ENCODE measurements at places on chromosomes 5 and 9.

- H3K4me1 ChIP-seq, result peaks cover 6% of the 10 kb centered on the region
- no peaks in the 10 kb centered on the region for H3K36me3 ChIP-seq
- DNase-seq, result peak; percentile 92
- no peak overlapping the region for H3K4me3 ChIP-seq
- no peak overlapping the region for H3K27ac ChIP-seq
- no peaks in the 10 kb centered on the region for H3K27me3 ChIP-seq
Measured at GRCh38 chr5:86526811-86527348, 90.9 kb upstream of the COX7C start.

DNA sequence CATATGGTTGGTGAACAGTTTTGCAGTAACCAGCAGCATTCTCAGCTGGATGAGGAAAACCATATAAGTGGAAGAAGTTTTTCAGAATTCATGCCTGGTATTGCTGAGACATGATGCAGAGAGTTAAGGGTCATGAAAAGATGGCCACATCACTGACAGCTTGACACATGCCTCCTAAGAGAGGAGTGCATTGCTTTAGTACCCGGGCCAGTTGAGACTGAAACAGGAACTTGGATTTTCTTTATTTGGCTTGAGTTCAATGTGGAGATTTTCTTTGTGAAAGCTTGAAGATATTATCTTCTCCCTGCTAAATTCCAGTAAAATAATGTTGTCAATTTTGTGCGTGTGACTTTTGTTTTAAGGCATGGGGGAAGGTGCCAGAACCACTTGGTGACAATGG is 35.8 kb downstream of the HACD4 start:
- H3K4me3 ChIP-seq, result no peak overlapping the region
- peaks cover 30% of the 10 kb centered on the region for H3K4me1 ChIP-seq
- no peak for DNase-seq

DNA sequence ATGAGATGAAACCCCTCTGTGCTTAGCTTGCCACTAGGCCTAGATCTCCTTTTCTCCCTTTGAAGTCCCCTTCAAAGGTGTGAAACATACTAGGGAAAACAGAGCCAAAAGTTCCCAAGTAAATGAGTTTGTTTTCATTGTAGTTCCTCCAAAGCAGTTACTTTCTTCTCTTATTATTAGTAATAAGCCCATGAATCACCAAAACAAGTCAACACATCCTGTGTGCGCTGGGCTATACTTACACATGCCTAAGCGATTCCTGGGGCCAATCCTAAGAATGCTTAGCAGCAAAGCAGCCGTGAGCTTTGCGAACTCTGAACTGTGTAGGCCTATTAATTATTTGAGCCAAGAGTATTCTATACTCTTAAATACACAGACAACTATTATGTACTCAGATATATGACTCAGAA is 7.6 kb downstream of the ENC1 start:
- H3K27me3 ChIP-seq, result no peaks in the 10 kb centered on the region
- H3K4me3 ChIP-seq, result no peak overlapping the region
- no peak overlapping the region for H3K27ac ChIP-seq
- H3K36me3 ChIP-seq, result no peaks in the 10 kb centered on the region
- 0 out of 2 replicates have a peak, but pooled peaks cover 2% of the 10 kb centered on the region for H3K4me1 ChIP-seq

GRCh38 chr5:10839118-10839517 is 78.1 kb upstream of the DAP start:
- DNase-seq, result no peak
- no peaks in the 10 kb centered on the region for H3K4me1 ChIP-seq
- no peaks in the 10 kb centered on the region for H3K27me3 ChIP-seq
- no peaks in the 10 kb centered on the region for H3K36me3 ChIP-seq

DNA sequence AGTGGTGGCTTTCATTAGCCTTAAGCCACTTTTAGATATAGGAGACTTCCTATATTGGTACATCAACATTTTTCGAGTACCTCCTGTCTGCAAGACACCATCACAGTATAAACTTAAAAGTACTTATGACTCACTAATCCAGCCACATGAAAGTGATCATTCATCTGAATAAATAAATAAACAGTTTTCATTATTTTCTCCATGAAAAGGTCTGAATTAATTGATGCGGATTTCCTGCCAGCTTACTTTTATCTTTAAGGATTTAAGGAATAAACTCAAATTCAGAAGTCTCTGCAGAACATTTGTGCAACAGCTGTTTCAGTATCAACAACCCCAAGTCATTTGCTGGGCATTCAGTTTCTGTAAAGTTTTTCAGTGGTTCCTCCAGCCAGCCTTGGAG is 4.0 kb downstream of the SAP30L start:
- no peaks in the 10 kb centered on the region for H3K27me3 ChIP-seq
- no peak overlapping the region for H3K4me3 ChIP-seq
- H3K4me1 ChIP-seq, result no peaks in the 10 kb centered on the region
- DNase-seq, result no peak
- H3K36me3 ChIP-seq, result no peaks in the 10 kb centered on the region

DNA sequence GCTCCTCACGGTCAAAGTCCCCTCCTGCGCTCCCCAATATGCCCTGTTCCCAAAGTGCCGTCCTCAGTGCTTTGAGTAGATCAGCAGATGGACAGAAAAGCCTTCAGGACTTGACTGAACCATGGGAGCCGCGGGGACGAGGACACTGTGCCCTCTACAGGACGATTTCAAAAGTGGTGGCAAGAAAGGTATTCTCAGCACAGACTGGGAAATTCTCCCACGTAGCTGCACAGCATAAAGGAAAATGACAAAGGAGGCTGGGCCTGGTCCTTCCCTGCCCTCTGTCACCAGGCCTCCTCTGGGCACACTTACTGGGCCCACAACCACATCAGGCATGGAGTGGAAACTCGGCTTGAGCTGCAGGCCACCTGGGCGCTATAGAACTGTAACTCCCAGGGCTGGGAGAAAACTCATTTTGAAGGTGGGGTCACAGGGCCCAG is 16.7 kb upstream of the MTMR12 start:
- no peaks in the 10 kb centered on the region for H3K36me3 ChIP-seq
- no peak overlapping the region for H3K27ac ChIP-seq
- H3K4me1 ChIP-seq, result peaks cover 20% of the 10 kb centered on the region
- DNase-seq, result peak; percentile 73
- H3K27me3 ChIP-seq, result no peaks in the 10 kb centered on the region

DNA sequence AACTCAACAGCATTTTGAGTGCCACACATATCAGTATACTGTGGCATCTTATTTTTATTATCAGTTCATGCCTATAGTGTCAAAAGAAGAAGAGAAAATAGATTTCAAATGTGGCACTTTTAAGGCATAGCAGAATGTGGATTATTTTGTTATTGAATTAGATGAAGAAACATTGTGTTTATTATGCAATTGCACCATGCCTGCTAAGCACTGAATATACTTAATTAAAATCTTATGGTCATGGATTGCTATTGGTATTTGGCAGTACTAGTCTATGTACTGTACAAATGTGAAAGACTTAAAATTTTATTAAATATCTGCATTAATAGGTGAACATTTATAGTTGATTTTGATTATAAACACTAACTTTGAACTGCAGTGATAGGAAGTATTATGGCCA is 128.8 kb downstream of the FER start:
- no peak for DNase-seq
- no peaks in the 10 kb centered on the region for H3K4me1 ChIP-seq
- H3K4me3 ChIP-seq, result no peak overlapping the region
- no peaks in the 10 kb centered on the region for H3K27me3 ChIP-seq
- H3K36me3 ChIP-seq, result no peaks in the 10 kb centered on the region

- H3K36me3 ChIP-seq, result peaks cover 20% of the 10 kb centered on the region
- H3K27ac ChIP-seq, result no peak overlapping the region
- no peaks in the 10 kb centered on the region for H3K4me1 ChIP-seq
Measured at GRCh38 chr5:62395210-62395950, 8.3 kb downstream of the DIMT1 start.

- no peaks in the 10 kb centered on the region for H3K36me3 ChIP-seq
- no peak overlapping the region for H3K27ac ChIP-seq
- H3K4me3 ChIP-seq, result no peak overlapping the region
Measured at GRCh38 chr9:127660886-127661741, 45.7 kb upstream of the CFAP157 start.

GRCh38 chr9:33049680-33050361 is 24.7 kb downstream of the DNAJA1 start:
- no peaks in the 10 kb centered on the region for H3K27me3 ChIP-seq
- no peaks in the 10 kb centered on the region for H3K4me1 ChIP-seq
- H3K4me3 ChIP-seq, result no peak overlapping the region
- no peak overlapping the region for H3K27ac ChIP-seq

DNA sequence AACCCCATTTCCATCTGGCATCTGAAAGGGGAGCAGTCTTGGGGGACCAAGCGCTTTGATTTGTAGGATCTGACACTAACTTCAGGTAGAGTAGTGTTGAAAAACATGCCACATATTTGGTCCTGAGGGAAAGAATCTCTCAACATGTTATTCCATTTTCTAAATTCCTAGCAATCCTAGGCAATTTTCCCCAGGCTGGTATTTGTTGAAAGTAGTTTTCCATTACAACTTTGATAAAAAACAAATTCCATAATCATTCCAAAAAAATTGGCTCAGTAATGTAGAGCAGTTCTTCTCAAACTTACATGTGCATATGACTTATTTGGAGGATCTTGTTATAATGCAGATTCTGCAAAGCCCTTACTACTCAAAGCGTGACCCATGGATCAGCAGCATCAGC is 477.9 kb downstream of the ACTL7B start:
- H3K36me3 ChIP-seq, result no peaks in the 10 kb centered on the region
- no peak overlapping the region for H3K4me3 ChIP-seq
- no peak overlapping the region for H3K27ac ChIP-seq
- no peaks in the 10 kb centered on the region for H3K27me3 ChIP-seq

GRCh38 chr9:95316794-95317118 is 753 bp downstream of the FANCC start:
- H3K4me3 ChIP-seq, result peak overlapping the region; percentile 99
- H3K27ac ChIP-seq, result peak overlapping the region; percentile 91
- H3K27me3 ChIP-seq, result no peaks in the 10 kb centered on the region
- peak; percentile 59 for DNase-seq

- H3K27me3 ChIP-seq, result no peaks in the 10 kb centered on the region
- no peaks in the 10 kb centered on the region for H3K36me3 ChIP-seq
- DNase-seq, result no peak
- H3K4me3 ChIP-seq, result no peak overlapping the region
Measured at GRCh38 chr5:35855187-35855586, 1.5 kb upstream of the IL7R start.

GRCh38 chr9:130421154-130421801 is 23.5 kb upstream of the ASS1 start:
- H3K27ac ChIP-seq, result no peak overlapping the region
- H3K36me3 ChIP-seq, result no peaks in the 10 kb centered on the region
- H3K4me3 ChIP-seq, result no peak overlapping the region
- H3K27me3 ChIP-seq, result peaks cover 95% of the 10 kb centered on the region
- DNase-seq, result no peak

- H3K4me3 ChIP-seq, result no peak overlapping the region
- no peaks in the 10 kb centered on the region for H3K4me1 ChIP-seq
- DNase-seq, result no peak
- 0 out of 2 replicates have a peak, but pooled peaks cover 4% of the 10 kb centered on the region for H3K36me3 ChIP-seq
- H3K27ac ChIP-seq, result no peak overlapping the region
Measured at GRCh38 chr5:76439929-76440328, 36.8 kb downstream of the IQGAP2 start.

DNA sequence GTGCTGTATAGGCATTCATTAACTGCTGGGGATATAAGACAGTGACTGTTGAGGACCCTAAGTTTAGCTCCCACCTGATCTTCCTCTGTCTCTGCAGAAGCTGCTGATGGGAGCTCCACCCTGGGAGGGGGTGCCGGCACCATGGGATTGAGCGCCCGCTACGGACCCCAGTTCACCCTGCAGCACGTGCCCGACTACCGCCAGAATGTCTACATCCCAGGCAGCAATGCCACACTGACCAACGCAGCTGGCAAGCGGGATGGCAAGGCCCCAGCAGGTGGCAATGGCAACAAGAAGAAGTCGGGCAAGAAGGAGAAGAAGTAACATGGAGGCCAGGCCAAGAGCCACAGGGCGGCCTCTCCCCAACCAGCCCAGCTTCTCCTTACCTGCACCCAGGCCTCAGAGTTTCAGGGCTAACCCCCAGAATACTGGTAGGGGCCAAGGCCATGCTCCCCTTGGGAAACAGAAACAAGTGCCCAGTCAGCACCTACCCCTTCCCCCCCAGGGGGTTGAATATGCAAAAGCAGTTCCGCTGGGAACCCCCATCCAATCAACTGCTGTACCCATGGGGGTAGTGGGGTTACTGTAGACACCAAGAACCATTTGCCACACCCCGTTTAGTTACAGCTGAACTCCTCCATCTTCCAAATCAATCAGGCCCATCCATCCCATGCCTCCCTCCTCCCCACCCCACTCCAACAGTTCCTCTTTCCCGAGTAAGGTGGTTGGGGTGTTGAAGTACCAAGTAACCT is 22.1 kb downstream of the PCDHGC5 start:
- DNase-seq, result peak; percentile 74
- H3K36me3 ChIP-seq, result no peaks in the 10 kb centered on the region
- H3K27ac ChIP-seq, result peak overlapping the region; percentile 83
- peaks cover 62% of the 10 kb centered on the region for H3K4me1 ChIP-seq

DNA sequence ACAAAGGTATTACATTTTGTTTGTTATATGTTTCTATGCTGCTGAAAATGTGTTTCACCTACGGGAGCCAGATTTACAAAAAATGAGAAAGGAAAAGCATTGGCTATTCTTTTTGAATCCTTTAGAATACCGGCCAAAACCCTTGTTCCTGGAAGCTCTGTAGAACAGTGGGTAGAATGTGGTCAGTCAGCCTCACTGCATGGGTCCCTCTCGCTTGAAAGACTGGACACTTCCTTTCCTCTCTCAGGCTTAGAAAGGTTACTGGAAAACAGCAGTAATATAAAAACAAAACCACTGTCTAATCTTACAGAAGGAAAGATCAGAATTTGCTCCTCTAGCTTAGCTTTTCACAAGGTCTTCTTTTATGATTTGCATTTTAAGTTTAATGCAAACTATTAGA is 45.1 kb downstream of the OSTF1 start:
- no peaks in the 10 kb centered on the region for H3K27me3 ChIP-seq
- H3K36me3 ChIP-seq, result no peaks in the 10 kb centered on the region
- DNase-seq, result no peak
- H3K4me1 ChIP-seq, result no peaks in the 10 kb centered on the region

- no peak overlapping the region for H3K27ac ChIP-seq
- H3K27me3 ChIP-seq, result no peaks in the 10 kb centered on the region
- no peak overlapping the region for H3K4me3 ChIP-seq
- H3K36me3 ChIP-seq, result no peaks in the 10 kb centered on the region
- no peaks in the 10 kb centered on the region for H3K4me1 ChIP-seq
Measured at GRCh38 chr5:2813678-2814077, 62.2 kb upstream of the IRX2 start.

- H3K27me3 ChIP-seq, result no peaks in the 10 kb centered on the region
- peak; percentile 79 for DNase-seq
- H3K27ac ChIP-seq, result peak overlapping the region; percentile 56
- H3K4me1 ChIP-seq, result 0 out of 2 replicates have a peak, but pooled peaks cover 9% of the 10 kb centered on the region
Measured at GRCh38 chr5:19179571-19179970, 808.4 kb downstream of the CDH18 start.

Measured in MM.1S (cell line).